Gastrocnemius medialis (tissue), 4 donors: ENCODE measurements at places on chromosomes 13 and 19. TPM values are rescaled to one million over a fixed set of nuclear protein-coding genes. Genes with fewer than 3 reads are reported as not detected.

- DNase-seq, result no peak
- H3K4me3 ChIP-seq, result no peak overlapping the region
- peaks cover 15% of the 10 kb centered on the region for H3K4me1 ChIP-seq
- H3K36me3 ChIP-seq, result no peaks in the 10 kb centered on the region
Observed at GRCh38 chr19:2524361-2524839, 48.5 kb downstream of the GADD45B start.

DNA sequence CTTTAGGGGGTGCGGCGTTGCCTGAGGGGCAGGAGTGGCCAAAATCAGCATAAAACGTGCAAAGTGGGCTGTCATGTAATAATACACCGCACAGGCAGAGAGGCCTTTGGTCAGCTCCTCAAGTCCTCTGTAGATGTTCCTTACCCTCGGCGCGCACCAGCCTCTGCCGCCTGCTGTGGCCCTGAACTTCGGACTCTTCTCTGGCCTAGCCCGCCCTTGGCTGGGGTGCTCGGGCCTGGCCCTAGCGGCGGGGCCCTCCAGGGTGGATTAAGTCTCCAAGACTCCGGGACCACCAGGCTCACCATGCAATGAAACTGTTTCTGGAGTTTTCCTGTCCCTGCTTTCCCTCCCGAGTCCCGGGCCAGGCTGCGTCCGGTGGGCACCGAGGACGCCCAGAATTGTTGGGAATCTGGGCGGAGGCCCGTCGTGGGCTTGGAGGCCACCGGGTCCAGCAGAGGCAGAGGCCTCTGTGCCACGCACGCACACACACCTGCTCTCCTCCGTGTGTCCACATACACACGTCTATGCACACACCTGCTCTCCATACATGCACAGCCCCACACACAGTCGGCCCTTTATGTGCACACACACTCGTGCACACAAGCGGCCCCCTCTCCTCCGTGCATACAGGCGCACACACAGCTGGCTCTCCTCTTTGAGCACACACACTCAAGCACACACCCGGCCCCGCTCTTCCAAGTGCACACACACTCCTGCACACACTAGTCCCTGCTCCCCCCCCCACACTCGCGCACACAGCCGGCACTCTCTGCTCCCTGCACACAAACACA, 1.5 kb upstream of the TFDP1 start:
- H3K4me3 ChIP-seq, result no peak overlapping the region
- peaks cover 7% of the 10 kb centered on the region for H3K36me3 ChIP-seq
- no peak for DNase-seq
- no peaks in the 10 kb centered on the region for H3K4me1 ChIP-seq
- H3K27ac ChIP-seq, result no peak overlapping the region

GRCh38 chr13:51771418-51772104, 32.4 kb downstream of the DHRS12 start:
- no peak overlapping the region for H3K27ac ChIP-seq
- H3K27me3 ChIP-seq, result no peaks in the 10 kb centered on the region
- peaks cover 4% of the 10 kb centered on the region for H3K36me3 ChIP-seq
- no peak for DNase-seq

PDE4A gene
- total RNA-seq, result 10.1 TPM
